ENCODE measurements at places on chromosomes 6 and 20.

GRCh38 chr6:125107896-125108295, 45.7 kb upstream of the TPD52L1 start:
- no peak for DNase-seq

GRCh38 chr20:45049438-45049837, 51.5 kb downstream of the KCNS1 start:
- DNase-seq = no peak

- no peak for DNase-seq
These were observed 30.3 kb upstream of the GATA5 start for GRCh38 chr20:62506087-62506486.

- DNase-seq = no peak
These were observed 207.1 kb downstream of the ARID1B start for GRCh38 chr6:156984178-156984738.

DNA sequence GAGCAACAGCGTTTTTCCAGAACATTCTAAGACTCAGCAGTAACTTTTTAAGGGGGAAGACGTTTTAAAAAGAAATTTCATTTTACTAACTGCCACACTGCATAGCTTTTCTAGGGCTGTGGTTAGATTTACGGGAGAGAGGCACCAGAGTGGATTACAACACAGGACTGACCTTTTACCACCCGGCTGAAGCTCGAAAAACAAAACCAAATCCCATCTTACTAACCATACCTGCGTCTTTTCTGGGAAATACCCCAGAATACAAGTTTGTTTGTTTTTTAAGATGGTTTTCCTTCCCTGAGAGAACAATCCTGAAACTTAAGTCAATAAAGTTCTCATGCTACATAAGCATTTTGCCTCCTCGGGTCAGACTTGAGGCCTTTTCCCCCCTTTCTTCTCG, 209.3 kb upstream of the SOX4 start:
- DNase-seq = no peak

DNA sequence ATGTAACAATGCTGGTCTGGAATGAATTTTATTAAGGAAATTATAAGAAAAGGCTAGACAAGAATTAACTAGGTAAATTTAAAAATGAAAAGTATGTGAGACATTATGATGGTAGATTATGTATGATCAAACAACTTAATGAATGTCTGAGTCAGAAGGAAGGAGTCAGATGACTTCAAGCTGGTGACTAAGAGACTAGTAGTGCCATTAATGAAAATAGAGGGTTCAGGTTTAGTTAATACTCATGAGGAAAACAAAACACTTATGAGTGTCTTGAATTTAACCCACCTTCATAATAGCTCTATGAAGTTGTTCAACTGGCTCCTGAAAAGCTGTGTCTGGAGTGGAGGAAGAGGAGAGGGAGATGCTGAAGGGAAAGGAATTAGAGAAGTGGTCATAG, 256.3 kb downstream of the ADGRB3 start:
- no peak for DNase-seq

DNA sequence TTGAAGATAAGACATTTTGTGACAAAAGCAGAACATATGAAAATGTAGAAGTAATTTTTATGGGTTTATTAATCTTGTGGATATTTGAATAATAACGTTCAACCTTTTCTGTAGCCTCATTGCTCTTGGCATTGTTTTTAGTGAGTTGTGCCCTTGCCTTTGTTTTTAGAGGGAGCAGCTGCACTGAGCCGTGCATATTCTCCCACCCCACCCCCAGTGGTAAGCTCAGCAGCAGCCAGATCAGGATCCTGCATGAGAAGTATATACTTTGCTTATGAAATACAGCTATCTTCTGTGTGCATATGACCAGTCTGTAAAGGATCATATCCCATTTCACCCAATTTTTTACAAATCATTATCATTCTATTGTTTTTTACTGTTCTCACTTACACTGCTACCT, 184.2 kb downstream of the COL9A1 start:
- no peak for DNase-seq

- DNase-seq = no peak
These were observed 208.6 kb upstream of the HDDC2 start for GRCh38 chr6:125510405-125510804.

DNA sequence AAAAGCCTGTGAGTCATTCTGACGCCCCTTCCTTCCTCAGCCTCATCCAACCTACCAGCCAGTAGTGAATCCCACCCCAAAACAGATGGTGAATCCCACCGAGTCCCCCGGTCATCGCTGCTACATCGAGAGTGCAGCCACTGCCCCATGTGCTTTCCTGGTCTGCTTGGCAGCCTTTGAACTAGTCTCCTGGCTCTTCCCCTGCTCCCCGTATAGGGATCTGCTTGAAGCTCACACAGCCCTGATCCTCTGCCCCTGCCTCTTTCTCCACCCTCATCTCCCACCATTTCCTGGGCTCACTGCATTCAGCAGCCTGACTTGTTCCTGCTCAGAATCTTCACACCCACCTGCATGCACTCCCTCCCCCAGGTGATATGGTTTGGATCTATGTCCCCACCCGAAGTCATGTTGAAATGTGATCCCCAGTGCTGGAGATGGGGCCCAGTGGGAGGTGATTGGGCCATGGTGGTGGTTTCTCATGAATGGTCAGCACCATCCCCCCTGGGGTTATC, 14.6 kb downstream of the SYNJ2 start:
- DNase-seq = no peak

DNA sequence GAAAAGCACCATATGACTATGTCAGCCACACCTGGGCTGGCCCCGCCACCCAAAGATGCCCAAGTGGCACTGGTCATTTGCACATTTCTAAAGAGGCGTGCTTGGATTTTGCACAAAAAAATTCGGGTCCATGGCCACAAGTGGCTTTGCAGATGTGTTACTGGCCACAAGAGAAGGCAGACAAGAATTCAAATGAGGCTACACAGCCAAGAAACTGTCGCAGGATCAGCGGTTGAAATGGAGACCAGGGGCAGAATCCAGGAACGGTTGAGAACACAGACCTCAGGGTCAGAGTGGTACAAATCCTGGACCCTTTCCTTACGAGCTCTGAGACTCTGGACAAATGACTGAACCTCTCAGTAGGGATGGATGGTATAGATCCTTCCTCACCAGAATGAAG, 48.6 kb upstream of the SASH1 start:
- no peak for DNase-seq

DNA sequence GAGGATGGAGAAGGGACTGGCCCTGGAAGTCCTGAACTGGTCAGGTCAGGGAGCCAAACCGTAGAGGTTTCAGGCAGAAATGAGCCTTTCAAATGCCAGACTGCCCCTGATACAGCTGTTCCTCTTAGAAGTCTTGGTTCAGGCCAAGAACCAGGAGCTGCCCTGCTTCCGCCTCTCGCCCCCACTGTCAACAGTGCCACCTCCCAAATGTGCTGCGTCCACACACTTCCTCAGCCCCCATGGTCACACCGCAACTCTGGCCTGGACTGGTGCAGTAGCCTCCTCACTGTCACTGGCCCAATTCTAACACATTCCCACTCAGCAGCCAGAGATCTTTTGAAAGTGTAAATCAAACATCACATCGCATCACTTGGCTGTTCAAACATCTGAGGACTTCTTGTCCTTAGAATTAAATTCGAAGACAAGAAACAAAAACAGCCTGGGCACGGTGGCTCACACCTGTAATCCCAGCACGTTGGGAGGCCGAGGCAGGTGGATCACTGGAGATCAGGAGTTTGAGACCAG, 69.7 kb downstream of the STK35 start:
- no peak for DNase-seq

- no peak for DNase-seq
These were observed 60.5 kb downstream of the GMDS start for GRCh38 chr6:2184700-2185455.

DNA sequence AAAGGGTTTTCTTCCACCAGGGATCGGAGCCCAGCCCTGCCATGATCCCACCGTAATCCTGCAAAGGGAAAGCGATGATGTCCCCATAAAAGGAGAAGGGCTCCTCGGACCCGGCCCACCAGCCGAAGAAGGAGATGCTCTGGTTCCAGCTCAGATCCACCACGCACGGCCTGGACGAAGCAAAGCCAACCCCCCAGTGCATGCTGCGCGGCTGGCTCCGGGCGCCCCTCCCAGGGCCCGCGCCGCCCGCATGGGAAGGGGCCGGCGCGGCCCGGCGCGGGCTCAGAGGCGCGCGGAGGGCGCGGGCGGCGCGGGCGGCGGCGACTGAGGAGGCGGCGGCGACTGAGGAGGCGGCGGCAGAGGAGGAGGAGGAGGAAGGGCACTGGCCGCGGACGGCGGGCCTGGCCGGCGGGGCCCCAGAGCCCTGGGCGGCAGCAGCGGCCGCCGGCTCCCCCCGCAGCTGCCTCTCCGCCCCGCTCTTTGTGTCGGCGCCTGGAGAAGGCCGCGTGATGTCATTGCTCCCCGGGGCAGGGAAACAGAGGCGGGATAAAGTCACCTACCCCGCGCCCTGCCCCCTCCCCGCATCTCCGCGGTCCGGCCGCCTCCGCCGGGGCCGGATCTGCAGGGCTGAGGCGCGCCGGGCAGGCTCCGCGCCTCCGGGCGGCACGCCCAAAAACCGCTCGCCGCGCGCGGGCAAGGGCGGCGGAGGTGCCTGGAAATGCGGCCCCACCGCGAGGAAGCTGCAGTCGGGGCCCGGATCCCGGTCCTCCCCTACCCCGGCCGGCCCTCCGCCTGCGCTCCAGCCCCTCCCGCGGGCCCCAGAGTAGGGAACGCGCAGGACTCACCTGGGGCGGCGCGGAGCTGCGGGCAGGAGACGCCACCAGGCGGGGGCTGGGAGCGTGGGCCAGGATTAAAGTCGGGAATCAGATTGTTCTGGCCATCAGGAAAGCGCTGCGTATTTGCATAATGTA, at the start of gene FAXC:
Gene FAXC, minus strand, starts transcription at position 504 of the 971 bp plus-strand sequence. Its CDS starts 302 bp downstream, at position 202.
- DNase-seq = no peak

GRCh38 chr6:39908838-39909583, 25.3 kb downstream of the MOCS1 start:
- DNase-seq = no peak

- no peak for DNase-seq
These were observed at the start of gene CST3 for GRCh38 chr20:23637282-23638221. Gene CST3 (minus strand): TSS chr20:23637955. CDS start chr20:23637862, 93 bp downstream.

- DNase-seq = no peak
These were observed 742 bp upstream of the CEP85L start for GRCh38 chr6:118652051-118652615.

- DNase-seq = no peak
These were observed 5.2 kb downstream of the BCAS4 start for GRCh38 chr20:50799890-50800550.

GRCh38 chr6:125262016-125263013, 39.5 kb downstream of the HDDC2 start:
- no peak for DNase-seq

- no peak for DNase-seq
These were observed 43.7 kb upstream of the PMEPA1 start for GRCh38 chr20:57753332-57754164.

GRCh38 chr20:9103955-9104354, 35.1 kb downstream of the PLCB4 start:
- no peak for DNase-seq

DNA sequence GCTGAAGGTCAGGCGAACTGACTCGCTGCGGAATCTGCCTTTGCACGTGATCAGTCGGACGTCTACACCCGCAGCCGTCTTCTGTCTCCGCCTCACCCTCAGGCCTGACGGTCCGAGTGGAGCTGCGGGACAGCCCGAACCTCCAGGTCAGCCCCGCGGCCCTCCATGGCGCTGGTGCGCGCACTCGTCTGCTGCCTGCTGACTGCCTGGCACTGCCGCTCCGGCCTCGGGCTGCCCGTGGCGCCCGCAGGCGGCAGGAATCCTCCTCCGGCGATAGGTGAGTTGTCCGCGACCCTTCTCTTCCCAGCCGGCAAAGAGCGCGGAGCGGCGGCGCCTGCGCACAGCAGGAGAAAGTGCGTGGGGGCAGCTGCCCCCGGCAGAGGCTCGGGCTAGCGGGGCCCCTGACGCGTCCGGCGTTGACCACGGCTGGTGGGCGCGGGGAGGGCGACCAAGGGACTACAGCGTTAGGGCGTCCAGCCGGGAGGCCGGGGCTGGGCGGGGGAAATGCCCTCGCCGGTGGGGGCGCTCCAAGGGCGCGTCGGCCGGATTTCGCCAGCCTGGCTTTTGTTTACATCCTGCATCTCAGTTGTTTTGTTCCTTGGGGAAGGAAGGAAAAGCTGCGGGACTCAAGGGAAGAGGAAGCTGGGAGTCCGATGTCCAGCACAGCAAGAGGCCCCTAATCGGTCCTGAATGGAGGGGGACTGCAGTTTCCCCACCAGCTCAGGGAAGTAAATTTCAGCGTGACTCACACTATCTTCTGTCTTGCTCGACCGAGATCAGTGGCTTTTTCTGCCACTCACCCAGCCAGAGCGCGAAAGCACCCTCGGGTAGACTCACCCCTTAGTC, at the start of gene SMPDL3A:
Gene SMPDL3A, plus strand, starts transcription at position 77 of the 846 bp plus-strand sequence. Its CDS starts 89 bp downstream, at position 166.
- no peak for DNase-seq

GRCh38 chr6:112780498-112781096, 433.5 kb downstream of the RFPL4B start:
- DNase-seq = no peak

- DNase-seq = no peak
These were observed 142.1 kb downstream of the CD83 start for GRCh38 chr6:14259594-14260152.

GRCh38 chr6:13767121-13767808, 47.1 kb downstream of the MCUR1 start:
- no peak for DNase-seq

GRCh38 chr20:58025233-58025632, 203.2 kb downstream of the ANKRD60 start:
- peak; percentile 76 for DNase-seq

DNA sequence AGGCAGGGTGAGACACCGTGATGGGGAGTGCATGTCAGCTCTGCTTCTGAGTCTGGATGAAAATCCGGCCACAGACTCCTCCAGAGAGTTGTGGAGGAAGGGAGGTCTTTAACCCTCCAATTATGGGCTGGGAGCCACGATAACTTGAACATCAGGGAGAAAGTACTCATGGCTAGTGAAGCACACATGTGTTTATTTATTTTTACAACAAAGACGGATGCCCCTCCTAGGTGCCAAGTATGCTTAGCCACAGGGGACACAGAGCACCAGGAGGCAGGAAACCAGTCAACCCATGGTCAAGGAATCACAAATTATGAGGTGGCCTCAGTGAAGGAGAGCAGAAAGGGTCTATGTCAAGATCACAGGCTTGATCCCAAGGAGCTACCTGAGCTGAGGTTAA, 54.1 kb downstream of the ZNF217 start:
- no peak for DNase-seq

- DNase-seq = no peak
These were observed 43.6 kb upstream of the FAM83B start for GRCh38 chr6:54802775-54803634.

- DNase-seq = no peak
These were observed 19.7 kb upstream of the EFHC1 start for GRCh38 chr6:52400313-52401041.

- no peak for DNase-seq
These were observed 636 bp downstream of the ELOVL2 start for GRCh38 chr6:11043378-11043960.

Measured in vagina (tissue), 2 donors.